Aortic smooth muscle cell (primary cell): ENCODE measurements at places on chromosomes 16 and 17. TPM values are rescaled to one million over a fixed set of nuclear protein-coding genes. Genes with fewer than 3 reads are reported as not detected.

Gene TP53TG3B
- total RNA-seq, result not detected in 2 replicates

Gene MT1E
- 78.0 and 90.1 TPM in 2 replicates for total RNA-seq

Gene MLKL
- total RNA-seq, result 16.2 and 19.2 TPM in 2 replicates

Gene CCL8
- total RNA-seq, result not detected in 2 replicates

Gene PROCA1
- 1.1 and 2.0 TPM in 2 replicates for total RNA-seq

Gene JPH3
- 0.06 TPM in 1 of 2 replicates, not detected in the other for total RNA-seq

Gene CTDNEP1
- total RNA-seq, result 17.6 and 35.4 TPM in 2 replicates

Gene CBFA2T3
- 0.06 TPM in 1 of 2 replicates, not detected in the other for total RNA-seq

Gene CA7
- not detected in 2 replicates for total RNA-seq

Gene PCYT2
- total RNA-seq, result 55.0 and 60.2 TPM in 2 replicates

Gene ZNF771
- total RNA-seq, result 5.8 and 10.0 TPM in 2 replicates

Gene CCR7
- 0.13 TPM in 1 of 2 replicates, not detected in the other for total RNA-seq

Gene CLEC18C
- total RNA-seq, result 0.12 and 0.13 TPM in 2 replicates

Gene KRTAP9-6
- total RNA-seq, result not detected in 2 replicates

Gene CETP
- not detected in 2 replicates for total RNA-seq

Gene CDRT15L2
- not detected in 2 replicates for total RNA-seq

Gene C16orf96
- total RNA-seq, result not detected in 2 replicates

Gene KRT31
- not detected in 2 replicates for total RNA-seq

Gene CCP110
- 10.9 and 11.8 TPM in 2 replicates for total RNA-seq

Gene SLC38A10
- total RNA-seq, result 63.9 and 79.1 TPM in 2 replicates

Gene FASN
- 79.8 and 118 TPM in 2 replicates for total RNA-seq

Gene LGALS9B
- total RNA-seq, result not detected in 2 replicates

Gene MYH3
- 0.56 and 1.5 TPM in 2 replicates for total RNA-seq

Gene CRISPLD2
- total RNA-seq, result 1.5 and 4.0 TPM in 2 replicates

Gene MPO
- under 0.01 and 0.06 TPM in 2 replicates for total RNA-seq

Gene UTS2R
- total RNA-seq, result not detected in 2 replicates

Gene KCNG4
- under 0.01 TPM in 1 of 2 replicates, not detected in the other for total RNA-seq

Gene C16orf78
- total RNA-seq, result not detected in 2 replicates

Gene SPATA22
- total RNA-seq, result 0.87 TPM in 1 of 2 replicates, not detected in the other

Gene C17orf107
- total RNA-seq, result 1.9 and 2.9 TPM in 2 replicates

Gene XYLT1
- 7.4 and 8.5 TPM in 2 replicates for total RNA-seq

Gene SLC5A11
- not detected in 2 replicates for total RNA-seq

Gene CBLN1
- not detected in 2 replicates for total RNA-seq

Gene SLC6A4
- 0.40 and 1.6 TPM in 2 replicates for total RNA-seq

Gene CLEC19A
- total RNA-seq, result not detected in 2 replicates

Gene SPEM1
- total RNA-seq, result not detected in 2 replicates

Gene ANKFN1
- total RNA-seq, result 0.19 and 0.26 TPM in 2 replicates

Gene CDH3
- total RNA-seq, result not detected in 2 replicates

Gene ZNF23
- 8.2 and 8.9 TPM in 2 replicates for total RNA-seq

Gene ARHGDIG
- 0.37 and 0.66 TPM in 2 replicates for total RNA-seq

Gene GLP2R
- not detected in 2 replicates for total RNA-seq

Gene TMEM231
- total RNA-seq, result 12.0 and 15.5 TPM in 2 replicates

Gene FNDC8
- 0.12 TPM in 1 of 2 replicates, not detected in the other for total RNA-seq

Gene RDM1
- 0.92 and 0.99 TPM in 2 replicates for total RNA-seq

Gene BCL6B
- total RNA-seq, result 3.4 and 7.3 TPM in 2 replicates

Gene TPSD1
- not detected in 2 replicates for total RNA-seq

Gene HS3ST3A1
- 0.53 and 1.5 TPM in 2 replicates for total RNA-seq

Gene PRRT2
- 0.26 and 0.56 TPM in 2 replicates for total RNA-seq

Gene SOST
- 0.13 and 3.4 TPM in 2 replicates for total RNA-seq

Gene KRTAP4-4
- not detected in 2 replicates for total RNA-seq

Gene ACSM5
- total RNA-seq, result 0.26 TPM in 1 of 2 replicates, not detected in the other

Gene UNC119
- 19.2 and 19.9 TPM in 2 replicates for total RNA-seq

Gene RNF112
- 7.3 and 9.1 TPM in 2 replicates for total RNA-seq

Gene CMTM2
- total RNA-seq, result not detected in 2 replicates

Gene CCL1
- total RNA-seq, result not detected in 2 replicates

Gene PTGES3L
- total RNA-seq, result not detected in 2 replicates

Gene GDPD3
- total RNA-seq, result 0.92 and 0.99 TPM in 2 replicates

Gene PRAC1
- not detected in 2 replicates for total RNA-seq

Gene HBA2
- total RNA-seq, result not detected in 2 replicates

Gene TK1
- 104 and 136 TPM in 2 replicates for total RNA-seq
